ENCODE measurements at places on chromosomes 5 and 9. TPM values are rescaled to one million over a fixed set of nuclear protein-coding genes. Genes with fewer than 3 reads are reported as not detected.

Gene SOHLH1
- 0.99 TPM for total RNA-seq

Gene FOXI1
- total RNA-seq: not detected

Gene ARL14EPL
- not detected for total RNA-seq

Gene SREK1IP1
- 27.6 TPM for total RNA-seq

Gene GCNT4
- total RNA-seq: 0.71 TPM

Gene RPL12
- total RNA-seq: 932 TPM

Gene BHMT
- total RNA-seq: 9.3 TPM

Gene KDM3B
- 127 TPM for total RNA-seq

Gene SLC34A3
- total RNA-seq: not detected

Gene LCN9
- not detected for total RNA-seq

Gene GFI1B
- 1.4 TPM for total RNA-seq

Gene ROPN1L
- 3.6 TPM for total RNA-seq

Gene PCDHA4
- total RNA-seq: 7.1 TPM

Gene LSM11
- total RNA-seq: 26.8 TPM

Gene DPM2
- 13.2 TPM for total RNA-seq

Gene KIF4B
- total RNA-seq: 0.33 TPM

Gene ADRB2
- total RNA-seq: 3.8 TPM

Gene SLC28A3
- 0.33 TPM for total RNA-seq

Gene LHX6
- 1.9 TPM for total RNA-seq

Gene CDC20B
- total RNA-seq: 0.38 TPM

Gene SMIM32
- total RNA-seq: not detected

Gene MCCC2
- total RNA-seq: 28.4 TPM

Gene PCDHGC3
- 79.3 TPM for total RNA-seq

Gene MEF2C
- 102 TPM for total RNA-seq

Gene ZNF300
- total RNA-seq: 39.5 TPM

Gene SEMA5A
- 69.0 TPM for total RNA-seq

Gene SNCAIP
- 25.5 TPM for total RNA-seq

Gene PCDHGB7
- total RNA-seq: 26.6 TPM

Gene CCDC192
- not detected for total RNA-seq

Gene GKAP1
- 34.0 TPM for total RNA-seq

Gene CNTFR
- 23.9 TPM for total RNA-seq

Gene TJP2
- 104 TPM for total RNA-seq

Gene ARHGEF37
- 19.0 TPM for total RNA-seq

Gene PRDM9
- total RNA-seq: not detected

Gene OBP2B
- not detected for total RNA-seq

Gene CCL21
- total RNA-seq: 16.9 TPM

Gene SV2C
- 3.1 TPM for total RNA-seq

Gene FRMPD1
- total RNA-seq: 34.9 TPM

Gene SNAPC4
- total RNA-seq: 14.7 TPM

Gene FGD3
- 5.6 TPM for total RNA-seq

Gene SLC27A6
- 7.6 TPM for total RNA-seq

Gene COL27A1
- 34.6 TPM for total RNA-seq

Gene GPX8
- total RNA-seq: 58.7 TPM

Gene C5orf52
- not detected for total RNA-seq

Gene IFNA21
- total RNA-seq: not detected

Gene RARS1
- 159 TPM for total RNA-seq

Gene WDR38
- total RNA-seq: not detected

Gene AMBP
- total RNA-seq: not detected

Gene DNAJB5
- 23.5 TPM for total RNA-seq

All from camera-type eye (tissue), 1 donor.